Cortex of kidney (tissue), 1 donor: ENCODE measurements at places on chromosomes 2 and 18.

GRCh38 chr2:222280795-222281194, 18.0 kb downstream of the PAX3 start:
- DNase-seq: no peak

DNA sequence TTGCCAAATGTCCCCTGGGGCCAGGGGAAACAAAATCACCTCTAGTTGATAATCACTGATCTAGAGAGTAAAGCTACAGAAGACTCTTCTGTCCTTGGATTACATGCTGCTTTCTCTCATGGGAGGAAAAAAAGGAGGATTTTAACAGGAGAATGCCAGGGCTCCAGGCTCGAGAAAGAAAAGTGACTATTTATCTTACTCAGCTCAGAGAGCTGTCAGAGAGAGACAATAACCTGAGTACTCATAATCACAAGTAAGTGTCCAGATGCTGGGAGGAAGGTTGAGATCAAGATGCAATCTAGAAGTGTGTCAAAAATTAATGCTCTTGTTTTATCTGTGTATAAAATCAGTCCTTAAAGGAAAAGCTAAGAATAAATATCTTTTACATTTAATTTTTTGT, 133.3 kb downstream of the PTRHD1 start:
- DNase-seq: no peak

DNA sequence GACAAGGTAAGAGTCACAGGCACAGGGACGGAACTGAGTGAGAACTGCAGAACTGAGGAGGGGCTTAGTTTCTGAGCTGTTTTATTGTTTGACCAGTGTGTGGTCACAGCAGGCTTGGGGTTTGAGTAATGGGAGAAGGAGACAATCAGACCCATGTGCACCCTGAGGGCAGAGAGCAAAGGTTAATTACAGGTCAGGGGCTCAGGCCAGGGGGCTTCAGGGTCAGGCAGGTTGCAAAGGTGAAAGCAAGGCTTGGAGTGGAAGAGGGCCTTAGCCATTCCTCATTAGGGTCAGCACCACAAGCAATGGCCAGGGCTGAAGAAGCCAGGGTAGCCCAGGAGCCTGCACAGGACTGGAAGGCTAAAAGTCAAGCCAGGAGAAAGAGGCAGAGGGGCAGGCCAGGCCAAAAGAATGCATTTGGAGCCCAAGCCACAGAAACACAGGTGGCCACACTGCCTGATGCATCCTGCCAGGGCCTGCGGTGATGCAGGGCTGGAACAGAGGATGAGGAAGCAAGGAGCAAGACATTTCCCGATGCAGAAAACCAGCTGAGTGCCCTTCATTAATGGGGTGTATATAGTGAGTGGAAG, 209.8 kb upstream of the GYPC start:
- DNase-seq: no peak

- DNase-seq: no peak
Observed at GRCh38 chr2:70806013-70806412, 14.4 kb downstream of the CLEC4F start.

- DNase-seq: no peak
Observed at GRCh38 chr18:70457788-70458187, 168.9 kb downstream of the SOCS6 start.

- DNase-seq: no peak
Observed at GRCh38 chr18:24402209-24402785, 4.7 kb upstream of the OSBPL1A start.

DNA sequence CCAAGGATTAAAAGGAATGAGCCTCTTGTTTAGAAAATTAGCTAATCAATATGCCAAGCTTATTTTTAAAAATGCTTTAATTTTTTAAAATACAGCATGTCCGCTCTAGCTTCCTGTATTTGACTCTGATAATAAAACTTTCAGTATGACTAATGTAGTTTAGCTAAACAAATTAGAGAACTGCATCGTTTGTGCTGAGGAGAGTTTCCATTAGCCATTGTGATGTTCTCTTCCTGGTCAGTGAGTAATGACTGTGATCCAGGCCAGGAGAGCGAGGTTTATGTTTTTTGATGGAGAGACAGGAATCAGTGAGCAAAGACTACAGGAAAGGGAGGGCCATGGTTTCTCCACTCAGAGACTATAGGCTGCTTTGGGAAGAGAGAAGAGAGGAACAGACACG, 237.2 kb upstream of the ETAA1 start:
- no peak for DNase-seq

- no peak for DNase-seq
Observed at GRCh38 chr18:59562751-59563150, 134.5 kb downstream of the CCBE1 start.

GRCh38 chr18:50286391-50287027, 983 bp downstream of the CXXC1 start:
- DNase-seq: no peak

- DNase-seq: no peak
Observed at GRCh38 chr18:37493352-37493935, 72.2 kb downstream of the CELF4 start.

DNA sequence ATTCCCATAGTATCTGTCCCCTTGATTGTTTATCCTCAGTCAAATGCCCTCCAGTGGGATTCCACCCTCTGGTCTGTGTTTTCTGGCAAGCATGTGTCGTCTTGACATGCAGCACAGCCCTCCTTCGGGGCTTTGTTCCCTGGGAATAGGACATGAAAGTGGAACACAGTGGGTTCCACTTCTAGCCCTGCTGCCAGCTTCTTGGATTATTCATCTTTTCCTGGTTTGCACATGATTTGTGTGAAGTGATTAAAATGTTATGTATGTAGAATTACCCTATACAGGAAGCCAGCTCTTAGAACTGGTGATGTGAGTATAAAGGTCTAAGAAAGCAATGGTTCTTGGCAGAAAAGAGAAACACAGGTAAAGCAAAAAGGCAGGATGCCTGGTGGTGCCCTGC, 142.3 kb downstream of the TANC1 start:
- no peak for DNase-seq

DNA sequence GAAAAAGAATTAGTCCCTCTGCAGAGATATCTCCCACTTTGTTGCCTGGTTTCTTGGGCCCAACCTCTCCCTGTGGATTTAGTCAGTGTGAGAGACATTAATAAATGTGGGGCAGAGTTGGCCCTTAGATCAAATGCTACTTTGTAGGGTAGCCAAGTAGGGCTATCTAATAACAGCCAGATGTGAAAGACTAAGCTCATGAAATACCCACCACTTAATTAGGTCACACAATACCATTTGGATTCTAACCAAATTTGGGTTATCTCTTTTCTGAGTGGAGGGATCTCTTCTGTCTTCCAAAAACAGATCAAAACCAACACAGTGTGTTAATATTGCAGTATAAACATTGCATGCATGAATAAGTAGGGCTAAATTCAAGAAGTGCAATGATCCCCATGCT, 626.8 kb upstream of the ZEB2 start:
- no peak for DNase-seq

DNA sequence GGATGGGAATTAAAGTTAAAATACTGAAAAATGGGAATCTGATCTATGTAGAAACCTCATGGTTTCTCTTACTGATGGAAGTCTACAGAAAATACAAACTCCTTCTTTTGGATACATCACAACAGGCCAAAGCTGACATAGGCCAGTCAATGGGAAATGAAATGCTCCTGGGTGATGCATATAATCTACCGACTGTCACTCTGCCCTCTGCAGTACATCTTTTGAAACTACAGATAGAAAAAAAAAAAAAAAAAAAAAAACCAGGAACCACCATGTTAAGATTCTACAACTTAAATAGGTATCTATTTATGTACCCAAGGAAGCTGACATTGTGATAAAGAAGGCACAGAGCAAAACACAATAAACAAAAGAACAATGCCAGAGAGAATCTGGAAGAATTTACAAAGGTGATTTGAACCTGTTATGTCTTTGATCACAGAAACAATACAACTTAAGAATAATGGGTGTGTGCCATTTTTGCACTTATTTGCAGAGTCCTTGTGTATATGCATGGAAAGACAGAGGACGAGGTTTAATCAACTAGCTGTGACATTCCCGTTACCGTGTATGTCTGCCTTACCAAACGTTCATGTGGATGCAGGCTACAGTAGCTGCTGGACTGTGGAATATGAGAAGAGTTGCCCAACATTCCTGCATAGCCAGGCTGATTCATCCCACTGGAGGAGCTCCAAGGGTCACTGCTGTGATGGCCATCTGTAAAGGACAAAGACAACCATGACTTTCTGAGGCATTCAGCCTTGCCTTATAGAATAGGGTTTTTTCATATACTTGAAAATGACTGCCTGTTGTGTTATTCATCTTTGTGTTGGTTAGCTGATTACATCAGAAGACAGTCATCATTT, 312.7 kb downstream of the TCF4 start:
- DNase-seq: no peak

DNA sequence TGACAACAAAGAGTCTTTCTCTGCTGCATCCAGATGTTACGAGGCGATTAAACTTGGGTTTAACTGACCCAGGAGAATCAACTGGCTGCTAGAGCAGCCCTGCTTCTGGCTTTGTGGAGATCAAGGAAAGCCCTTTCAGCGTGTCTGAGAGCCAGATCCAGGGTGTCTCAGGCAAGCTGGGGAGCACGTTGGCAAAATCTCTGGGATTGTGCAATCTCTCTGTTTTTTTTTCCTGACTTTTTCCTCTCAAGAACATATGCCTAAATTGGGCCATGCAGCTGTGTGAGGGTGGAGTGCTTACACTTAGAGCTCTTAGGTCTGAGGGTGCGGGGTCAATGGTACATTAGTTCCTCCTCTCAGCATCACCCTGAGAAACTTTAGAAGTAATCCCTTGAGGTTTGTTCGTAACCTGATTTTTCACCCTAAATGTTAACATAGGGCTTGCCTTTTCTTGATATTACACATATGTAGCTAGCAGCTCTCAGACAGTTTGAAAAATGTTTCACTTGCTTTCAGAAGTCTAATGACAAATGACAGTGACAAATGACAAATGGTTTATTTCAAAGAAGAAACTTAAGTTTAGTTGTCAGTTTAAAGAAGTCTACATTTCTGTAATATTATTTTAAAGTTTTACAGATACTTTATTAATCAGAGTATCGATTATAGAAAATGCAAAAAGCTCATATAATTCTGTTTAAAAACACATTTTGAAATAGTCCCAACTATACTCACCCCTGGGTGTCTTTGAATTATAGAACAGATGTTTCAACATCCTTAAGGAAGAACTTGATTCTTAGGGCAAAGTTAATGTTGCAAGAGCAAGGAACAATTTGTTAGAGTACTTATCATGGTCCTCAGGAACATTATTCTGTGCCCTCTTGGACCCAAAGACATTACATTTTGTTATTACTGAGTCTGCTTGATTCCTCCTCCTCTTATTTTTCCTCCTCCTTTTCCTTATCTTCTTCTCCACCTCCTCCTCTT, 38.4 kb upstream of the ZSWIM2 start:
- no peak for DNase-seq

- no peak for DNase-seq
Observed at GRCh38 chr2:231541645-231542044, 11.4 kb upstream of the NMUR1 start.

GRCh38 chr2:233981574-233982420, 64.6 kb downstream of the TRPM8 start:
- no peak for DNase-seq

DNA sequence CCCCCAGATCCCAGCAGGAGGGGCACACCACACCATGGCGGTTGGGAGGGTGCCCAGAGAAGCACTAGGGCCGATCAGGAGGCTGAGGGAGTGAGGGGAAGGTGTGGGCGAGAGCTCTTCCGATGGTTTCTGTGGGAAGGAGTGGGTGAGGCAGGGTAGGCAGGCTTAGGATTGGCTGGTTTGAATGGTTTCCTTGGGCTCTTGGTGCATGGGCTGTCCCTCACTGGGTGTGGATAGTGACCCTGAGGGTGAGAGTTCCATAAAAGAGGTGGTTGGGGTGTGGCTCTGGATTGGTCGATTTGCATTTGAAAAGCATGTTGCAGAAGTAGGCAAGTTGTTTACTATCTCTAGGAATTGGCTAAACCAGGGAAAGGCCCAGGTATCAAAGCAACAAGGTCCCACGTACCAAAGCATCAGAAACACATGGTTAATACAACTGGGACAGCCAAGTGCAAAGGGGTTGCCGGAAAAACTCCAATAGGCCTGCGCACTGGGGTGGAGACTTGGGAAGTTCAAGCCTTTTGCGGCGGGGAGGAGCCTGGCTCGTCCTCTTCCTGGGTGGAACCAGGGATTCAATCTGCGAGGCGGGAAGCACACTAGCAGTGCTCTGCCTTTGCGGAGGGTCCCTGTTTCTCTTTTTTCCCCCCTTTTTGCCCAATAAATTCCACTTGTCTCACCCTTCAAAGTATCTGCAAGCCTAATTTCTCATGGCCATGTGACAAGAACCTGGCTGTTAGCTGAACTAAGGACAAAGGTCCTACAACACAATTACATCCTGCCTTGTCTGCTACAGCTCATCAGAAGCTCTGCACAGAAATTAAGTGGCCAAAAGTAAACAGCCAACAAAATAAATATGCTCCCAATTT, 43.2 kb downstream of the IL1R2 start:
- DNase-seq: no peak

GRCh38 chr2:195961873-195962272, 106.8 kb downstream of the DNAH7 start:
- no peak for DNase-seq

GRCh38 chr2:7539077-7539476, 621.9 kb downstream of the RNF144A start:
- no peak for DNase-seq

DNA sequence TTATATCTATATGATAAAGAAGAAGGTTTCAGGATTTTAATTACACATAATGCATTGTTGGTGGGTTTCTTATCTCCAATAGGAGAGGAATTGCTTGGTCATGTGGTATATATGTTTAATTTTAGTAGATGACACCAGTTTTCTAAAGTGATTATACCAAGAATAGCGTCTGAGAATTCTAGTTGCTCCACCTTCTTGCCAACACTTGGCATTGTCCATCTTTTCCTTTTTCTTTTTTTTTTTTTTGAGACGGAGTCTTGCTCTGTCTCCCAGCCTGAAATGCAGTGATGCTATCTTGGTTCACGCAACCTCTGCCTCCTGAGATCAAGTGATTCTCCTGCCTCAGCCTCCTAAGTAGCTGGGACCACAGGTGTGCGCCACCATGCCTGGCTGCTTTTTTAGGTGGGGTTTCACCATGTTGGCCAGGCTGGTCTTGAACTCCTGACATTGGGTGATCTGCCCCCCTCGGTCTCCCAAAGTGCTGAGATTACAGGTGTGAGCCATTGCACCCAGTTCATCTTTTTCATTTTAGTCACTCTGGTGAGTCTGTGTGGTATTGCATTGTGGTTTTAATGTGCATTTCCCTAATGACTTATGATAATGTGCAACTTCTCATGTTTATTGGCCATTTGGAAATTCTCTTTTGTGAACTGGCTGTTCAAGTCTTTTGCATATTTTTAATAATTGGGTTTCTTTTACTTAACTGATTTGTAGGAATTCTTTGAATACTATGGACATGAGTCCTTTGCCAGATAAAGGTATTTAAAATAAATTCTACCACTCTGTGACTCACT, 37.3 kb upstream of the ZNF512 start:
- no peak for DNase-seq

GRCh38 chr2:166972002-166972401, 83.7 kb downstream of the XIRP2 start:
- DNase-seq: no peak

GRCh38 chr2:80476535-80477117, 172.1 kb upstream of the LRRTM1 start:
- DNase-seq: no peak
